Mammary epithelial cell (primary cell): ENCODE measurements at places on chromosomes 5 and 9. TPM values are rescaled to one million over a fixed set of nuclear protein-coding genes. Genes with fewer than 3 reads are reported as not detected.

The ENG gene
- 23.8 and 32.2 TPM in 2 replicates for total RNA-seq

The NRARP gene
- 0.67 and 1.2 TPM in 2 replicates for total RNA-seq

The GPRIN1 gene
- total RNA-seq: 4.7 TPM

The PAEP gene
- not detected in 2 replicates for total RNA-seq

The PSAT1 gene
- total RNA-seq: 369 TPM

The HARS2 gene
- total RNA-seq: 24.8 TPM

The LCN15 gene
- total RNA-seq: not detected

The ENTREP1 gene
- 12.5 TPM for total RNA-seq

The SPACA9 gene
- 7.3 and 8.0 TPM in 2 replicates for total RNA-seq

The RANBP3L gene
- not detected for total RNA-seq

The SLCO6A1 gene
- not detected in 2 replicates for total RNA-seq
